ENCODE measurements at places on chromosomes 1 and 21.
A peak's percentile ranks its signal among the peaks of the same experiment; 100 is the strongest.

DNA sequence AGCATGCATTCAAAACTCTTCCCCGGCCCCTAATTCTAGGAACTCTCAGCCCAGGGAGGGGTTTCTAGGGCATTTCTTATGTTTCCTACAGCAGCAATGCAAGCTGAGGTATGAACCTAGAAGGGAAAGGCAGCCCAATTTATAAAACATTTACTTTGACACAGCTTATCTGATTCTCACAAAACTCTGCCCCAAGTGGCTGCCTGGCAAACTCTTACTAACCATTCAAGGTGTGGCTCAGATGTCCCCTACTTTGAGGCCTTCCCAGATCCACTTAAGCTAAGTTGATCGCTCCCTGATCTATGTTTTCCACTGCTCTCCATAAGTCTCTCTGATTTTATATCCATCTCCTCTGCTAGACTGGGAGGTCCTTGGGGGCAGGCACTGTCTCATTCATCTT lies 35.4 kb downstream of the AK2 start:
- no peak for DNase-seq

GRCh38 chr1:232477728-232478127 lies 152.2 kb downstream of the SIPA1L2 start:
- peak; percentile 56 for DNase-seq

- no peak for DNase-seq
These were observed 13.9 kb upstream of the OR2G2 start for GRCh38 chr1:247574236-247574635.

DNA sequence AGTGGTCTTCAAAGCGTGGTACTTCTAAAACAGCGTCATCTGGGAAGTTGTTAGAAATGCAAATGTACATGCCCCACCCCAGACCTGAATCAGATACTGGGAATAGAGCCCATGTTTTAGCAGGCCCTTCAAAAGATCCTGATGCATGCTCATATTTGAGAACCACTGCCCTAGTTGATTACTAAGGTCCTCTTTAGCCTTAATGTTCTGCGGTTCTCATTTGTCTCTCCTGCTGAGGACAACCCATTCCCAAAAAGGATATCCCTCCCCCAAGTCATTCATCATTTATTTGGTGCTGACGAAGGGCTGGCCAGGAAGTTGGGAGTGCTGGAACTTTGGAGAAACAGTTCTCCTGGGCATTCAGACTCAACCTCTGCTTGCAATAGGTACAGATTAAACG lies 92.4 kb upstream of the RALGPS2 start:
- DNase-seq = no peak

DNA sequence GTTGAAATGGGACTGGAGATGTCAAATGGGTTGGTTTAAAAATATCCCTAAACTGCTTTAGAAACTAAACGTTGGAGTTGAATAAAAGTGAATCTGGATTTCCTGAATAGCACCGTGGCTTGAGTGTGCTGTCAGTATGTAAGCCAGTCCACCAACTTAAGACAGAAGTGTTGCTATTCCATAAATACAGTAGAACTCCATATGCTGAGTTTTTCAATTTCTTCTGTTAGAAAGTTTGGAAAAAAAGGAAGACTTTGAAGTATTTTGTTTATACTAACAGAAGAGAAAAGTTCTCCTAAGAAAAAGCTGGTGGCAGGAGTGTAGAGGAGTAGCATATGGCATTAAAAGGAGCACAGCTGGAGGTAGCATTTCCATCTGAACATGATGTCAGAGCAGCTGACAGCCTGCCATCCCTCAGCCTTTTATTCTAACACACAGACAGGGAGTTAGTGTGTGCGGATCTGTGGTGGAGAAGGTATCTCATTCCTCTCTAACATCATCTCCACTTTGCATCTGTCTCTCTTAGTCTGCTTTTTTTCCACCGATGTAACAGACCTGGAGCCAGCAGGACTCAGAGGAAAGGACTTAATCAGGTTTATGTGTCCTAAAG lies at the start of gene ZBTB18:
ZBTB18 (plus strand) TSS at position 449 of the 610 bp plus-strand sequence; CDS start at position 598, 149 bp downstream.
- peak; percentile 64 for DNase-seq

- no peak for DNase-seq
These were observed 72.3 kb downstream of the PRDM2 start for GRCh38 chr1:13772271-13772670.

DNA sequence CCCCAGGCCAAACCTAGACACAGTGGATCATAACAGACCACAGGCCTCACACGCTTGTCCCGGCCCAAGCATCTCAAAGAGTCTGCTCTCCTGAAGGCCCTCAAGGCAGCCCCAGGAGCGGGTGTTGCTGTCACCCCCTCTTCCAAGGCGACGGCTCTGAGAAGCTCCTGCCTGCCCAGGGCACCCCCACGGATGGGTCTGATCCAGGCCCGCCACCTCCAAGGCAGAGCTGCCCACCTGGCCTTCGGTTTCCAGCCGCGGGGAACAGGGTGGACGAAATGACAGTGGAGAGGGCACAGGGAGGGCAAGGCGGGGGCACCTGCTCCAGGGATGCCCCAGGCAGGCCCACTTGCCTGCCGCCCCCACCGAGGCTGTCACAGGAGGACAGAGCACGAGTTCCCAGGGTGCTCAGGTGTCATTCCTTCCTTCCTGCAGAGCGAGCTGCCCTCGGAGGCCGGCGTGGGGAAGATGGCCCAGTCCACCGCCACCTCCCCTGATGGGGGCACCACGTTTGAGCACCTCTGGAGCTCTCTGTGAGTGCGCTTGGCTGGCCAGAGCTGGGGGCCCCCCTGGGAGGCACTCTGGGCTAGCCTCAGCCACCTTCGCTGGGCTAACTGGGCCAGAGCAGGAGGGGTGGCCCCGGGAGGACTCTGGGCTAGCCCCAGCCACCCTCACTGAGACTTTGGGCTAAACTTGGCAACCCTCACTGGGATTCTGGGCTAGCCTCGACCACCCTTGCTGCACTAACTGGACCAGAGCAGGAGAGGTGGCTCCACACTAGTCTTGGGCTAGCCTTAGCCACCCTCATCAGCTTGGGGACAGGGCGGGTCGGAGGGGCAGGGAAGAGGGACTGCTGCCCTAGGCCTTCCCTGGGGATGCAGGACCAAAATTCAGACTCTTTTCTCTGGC lies 29.8 kb downstream of the TP73 start:
- DNase-seq = no peak

DNA sequence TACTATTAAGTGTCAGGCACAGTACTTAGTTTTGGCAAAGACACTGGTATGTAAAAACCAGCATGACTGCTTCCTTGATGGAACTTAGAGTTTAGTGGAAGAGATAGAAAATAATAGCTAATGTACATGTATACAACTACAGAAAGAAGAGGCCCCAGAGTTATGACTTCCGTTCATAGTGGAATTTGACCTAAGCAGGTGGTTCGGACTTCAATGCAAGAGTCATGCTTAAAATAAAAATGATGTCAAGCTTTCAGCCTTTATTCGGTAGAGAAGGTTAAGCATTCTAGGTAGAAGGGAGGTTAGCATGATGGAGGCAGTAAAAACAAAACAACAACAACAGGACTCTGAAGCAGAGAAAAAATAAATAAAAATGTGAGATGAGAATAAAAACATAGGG lies 165.9 kb downstream of the KCNT2 start:
- DNase-seq = no peak

All from smooth muscle cell of the brain vasculature (primary cell).